Stimulated activated CD8-positive, alpha-beta memory T cell treated with anti-CD3 and anti-CD28 coated beads, Interleukin-15, amount 100 ng/mL, for 48 hours (primary cell): ENCODE measurements at places on chromosomes 12 and 14.

DNA sequence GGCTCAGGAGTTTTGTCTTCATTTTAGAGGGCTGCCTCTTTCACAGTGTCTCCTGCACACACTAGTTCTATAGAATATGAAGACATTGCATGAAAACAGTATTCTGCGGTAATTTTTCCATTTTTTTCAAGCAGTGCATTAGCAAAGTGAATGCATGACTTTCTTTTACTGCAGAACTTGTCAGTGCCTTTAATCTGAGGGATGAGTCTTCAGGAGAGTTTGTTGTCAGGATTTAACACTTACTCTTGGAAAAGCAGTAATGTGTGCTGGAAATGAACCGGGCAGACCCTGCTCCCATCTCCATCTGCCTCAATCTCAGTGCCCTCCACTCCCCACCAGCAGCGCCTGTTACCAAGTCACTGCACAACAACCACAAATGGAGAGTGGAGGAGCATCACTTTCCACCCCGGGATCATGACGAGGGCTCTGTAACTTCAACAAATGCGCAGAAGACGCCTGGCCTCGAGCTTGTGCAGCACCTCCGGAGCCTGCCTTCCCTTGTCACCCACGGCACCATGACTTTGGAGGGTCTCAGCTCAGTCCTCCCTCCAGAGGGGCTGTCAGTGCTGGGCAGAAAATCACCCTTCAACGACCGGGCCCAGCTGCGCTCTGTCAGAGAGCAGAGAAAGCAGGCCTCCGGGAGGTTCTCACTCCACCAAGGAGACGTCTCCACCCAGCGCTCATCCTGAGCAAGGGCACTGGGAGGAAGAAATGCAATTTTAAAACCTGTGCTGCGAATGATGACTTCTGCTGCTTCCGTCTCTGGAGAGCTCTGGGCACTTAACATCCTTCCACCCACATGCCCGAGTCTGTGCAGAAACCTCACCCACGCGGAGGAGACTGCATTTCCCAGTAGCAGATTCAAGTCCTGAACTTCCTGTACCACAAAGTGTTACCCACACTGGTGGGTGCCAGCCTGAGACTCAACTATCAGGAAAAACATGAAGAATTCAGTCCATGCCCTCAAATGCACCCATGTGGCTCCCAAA, 255.7 kb downstream of the ADGRD1 start:
- DNase-seq = no peak

DNA sequence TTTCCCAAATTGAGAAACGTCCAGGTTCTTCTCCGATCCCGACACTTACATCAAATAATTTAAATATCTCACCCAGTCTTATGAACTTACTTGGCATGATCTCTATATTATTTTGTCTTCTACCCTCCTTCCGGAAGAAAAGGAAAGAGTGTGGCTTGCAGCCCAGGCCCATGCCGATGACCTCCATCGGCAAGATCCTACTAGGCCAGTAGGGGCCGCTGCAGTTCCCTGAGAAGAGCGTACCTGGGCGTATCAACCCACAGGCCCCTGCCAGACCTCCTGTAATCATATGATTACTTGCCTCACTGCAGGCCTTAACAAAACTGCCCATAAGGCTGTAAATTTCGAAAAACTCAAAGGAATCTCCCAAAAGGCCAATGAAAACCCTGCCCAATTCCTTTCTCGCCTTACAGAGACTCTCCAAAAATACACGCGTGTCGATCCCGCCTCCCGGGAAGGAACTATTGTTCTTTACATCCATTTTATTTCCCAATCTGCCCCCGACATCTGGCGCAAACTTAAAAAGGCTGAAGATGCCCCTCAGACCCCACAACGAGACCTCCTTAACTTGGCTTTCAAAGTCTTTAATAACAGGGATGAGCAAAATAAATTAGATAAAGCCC, 69.6 kb downstream of the MOK start:
- peak; percentile 62 for DNase-seq

DNA sequence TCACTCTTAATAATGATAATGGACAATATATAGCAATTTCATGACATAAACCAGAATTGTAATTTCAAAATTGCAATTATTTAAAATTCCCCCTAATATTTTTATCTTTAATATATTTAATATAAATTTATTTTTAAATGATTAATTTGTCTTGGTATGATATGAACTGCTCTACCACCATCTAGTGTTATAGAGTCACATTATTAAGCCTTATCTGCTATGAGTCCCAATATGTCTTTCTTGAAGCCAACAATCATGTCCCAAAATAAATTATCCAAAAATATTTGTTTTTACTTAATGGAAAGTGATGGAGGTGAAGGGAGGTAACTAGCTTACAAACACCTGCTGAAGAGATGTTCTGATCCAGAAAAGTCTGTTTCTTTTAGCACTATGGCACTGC, 151.4 kb downstream of the KCNC2 start:
- DNase-seq = no peak

GRCh38 chr14:68874746-68875155, 81.9 kb upstream of the ZFP36L1 start:
- DNase-seq = no peak

DNA sequence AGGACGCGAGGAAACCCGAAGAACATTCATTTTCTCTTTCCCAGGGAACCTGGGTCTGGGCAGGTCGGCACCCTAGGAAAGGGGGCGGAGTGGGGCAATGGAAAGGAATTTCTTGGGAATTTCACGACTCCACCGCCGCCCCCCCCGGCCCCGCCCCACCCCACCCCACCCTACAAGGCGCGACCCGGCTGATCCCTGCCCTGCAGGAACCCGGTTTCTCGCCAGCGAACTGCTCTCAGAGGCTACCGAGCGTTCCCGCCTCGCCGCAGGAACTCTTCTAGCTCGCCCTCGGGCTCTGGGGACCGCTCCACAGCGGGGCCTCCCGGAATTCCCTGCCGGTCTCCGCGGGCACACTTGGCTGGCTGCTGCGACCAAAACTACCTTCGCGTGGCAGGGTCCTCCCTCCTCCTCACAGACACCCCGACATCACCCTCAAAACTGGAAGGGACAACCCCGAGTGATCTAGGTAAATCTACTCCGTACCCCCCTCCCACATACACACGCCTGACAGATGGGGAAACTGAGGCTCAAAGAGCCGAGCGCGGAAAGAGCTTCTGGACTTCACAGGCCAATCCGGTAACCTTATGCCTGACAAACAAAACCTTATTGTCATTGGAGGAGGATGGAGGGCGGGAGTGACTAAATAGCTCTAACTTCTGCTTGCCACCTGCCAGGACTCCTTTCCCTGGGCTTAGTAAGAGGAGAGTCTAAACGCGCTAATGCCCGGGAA, 785 bp upstream of the ACTN1 start:
- no peak for DNase-seq

DNA sequence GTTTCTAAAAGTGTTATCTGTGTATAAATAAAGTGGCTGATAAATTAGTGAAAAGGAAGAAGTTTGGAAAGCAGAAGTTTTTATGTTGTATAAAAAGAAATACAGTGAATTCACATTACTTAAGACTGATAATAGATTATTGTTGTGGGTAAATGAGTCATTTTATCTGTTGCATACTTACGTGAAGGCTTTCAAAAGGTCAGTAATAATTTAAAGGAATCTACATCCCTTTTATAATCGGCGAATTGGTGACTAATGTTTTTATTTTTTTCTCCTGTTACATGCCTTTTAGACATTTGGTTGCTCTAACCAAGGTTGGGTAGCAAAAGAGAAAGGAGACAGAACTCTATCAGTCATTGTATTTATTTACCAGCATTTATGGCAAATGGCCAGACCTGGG, 155.9 kb downstream of the SLC41A2 start:
- DNase-seq = no peak

- no peak for DNase-seq
Measured at GRCh38 chr12:131368668-131369071, 342.2 kb upstream of the SFSWAP start.

- DNase-seq = no peak
Measured at GRCh38 chr14:21113369-21113768, 12.5 kb downstream of the TMEM253 start.

DNA sequence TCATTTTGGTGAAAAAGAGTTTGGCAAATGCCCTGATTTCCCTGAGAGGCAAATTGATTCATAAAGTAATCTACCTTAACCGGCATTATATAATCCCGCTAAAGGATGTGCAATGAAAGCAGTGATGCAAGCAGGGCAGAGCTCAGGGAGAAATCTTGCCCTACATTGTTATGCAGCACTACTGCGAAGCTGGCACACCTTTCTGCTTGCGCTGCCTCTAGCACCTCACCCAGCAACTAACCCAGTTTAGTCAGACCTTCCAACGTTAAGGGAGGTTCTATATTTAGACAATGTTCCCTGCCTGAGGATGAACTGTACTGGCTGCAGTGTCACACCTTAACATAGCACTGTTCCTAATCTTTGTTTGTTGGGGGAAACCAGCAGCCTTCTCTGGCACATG, 60.8 kb upstream of the CCDC196 start:
- no peak for DNase-seq

DNA sequence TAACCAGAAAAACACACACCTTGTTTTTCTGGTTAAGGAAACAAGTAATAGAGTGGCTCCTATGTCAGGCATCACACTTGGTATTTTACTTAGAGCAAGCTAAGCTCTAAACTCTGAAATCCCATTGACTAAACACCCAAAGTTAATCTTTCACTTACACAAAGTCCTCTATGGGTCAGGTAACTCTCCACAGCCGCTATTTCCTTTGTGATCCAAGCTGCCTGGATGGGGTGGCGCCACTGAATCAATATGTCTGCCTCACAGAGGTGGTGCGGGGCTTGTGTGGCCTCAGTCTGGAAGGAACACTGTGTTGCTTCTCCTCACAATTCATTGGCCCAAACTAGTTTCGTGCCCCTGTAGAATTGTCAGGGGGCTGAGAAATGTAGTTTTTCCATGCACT, 160.0 kb upstream of the E2F7 start:
- DNase-seq = no peak

- DNase-seq = no peak
Measured at GRCh38 chr12:105573574-105573973, 243.1 kb downstream of the C12orf75 start.

DNA sequence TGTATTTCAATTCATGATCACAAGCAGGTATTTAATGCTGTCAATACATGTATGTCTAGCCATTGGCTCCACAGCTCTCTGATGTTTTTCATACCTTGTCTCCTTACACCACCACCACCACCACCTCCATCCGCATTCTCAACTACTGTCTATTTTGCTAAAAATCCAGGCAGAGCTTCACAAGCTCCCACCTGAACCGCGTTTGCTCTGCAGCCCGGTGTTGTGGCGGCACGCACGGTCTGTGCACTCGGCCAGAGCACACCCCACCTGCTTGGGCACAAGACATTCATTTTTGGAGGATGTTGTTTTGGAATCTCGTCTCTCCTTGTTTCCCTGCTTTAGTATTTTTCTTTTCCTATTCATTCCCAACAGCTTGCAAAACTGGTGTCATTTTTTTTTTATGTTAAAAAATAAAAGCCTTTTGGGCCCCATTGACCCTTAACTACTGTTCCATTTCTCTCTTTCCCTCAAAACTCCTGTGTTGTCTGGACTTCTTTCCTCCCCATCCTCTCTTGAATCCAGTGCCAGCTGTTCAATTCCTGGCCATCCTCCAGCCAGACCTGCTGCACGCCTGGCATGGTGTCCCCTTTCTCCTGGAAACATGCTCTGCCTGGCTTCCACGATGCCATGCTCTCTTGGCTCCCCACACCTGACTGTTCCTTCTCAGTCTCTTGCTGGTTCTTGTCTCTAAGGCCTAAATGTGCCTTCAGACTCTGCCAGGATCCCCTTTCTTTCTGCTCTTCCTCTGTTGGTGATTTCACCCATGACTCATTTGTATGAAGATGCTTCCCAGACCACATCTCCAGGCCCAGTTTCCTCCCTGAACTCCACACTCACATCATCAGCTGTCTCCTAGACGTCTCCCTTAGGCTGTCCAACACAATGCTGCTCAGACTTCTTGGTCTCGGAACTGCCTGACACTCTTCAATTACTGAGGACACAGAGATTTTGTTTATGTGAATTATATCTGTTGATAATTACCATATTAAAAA, 37.9 kb downstream of the PIWIL1 start:
- DNase-seq = no peak

- DNase-seq = no peak
Measured at GRCh38 chr12:49451468-49452259, 84.4 kb downstream of the SPATS2 start.

- DNase-seq = no peak
Measured at GRCh38 chr12:53241623-53242412, 9.8 kb upstream of the RARG start.

GRCh38 chr12:100733817-100734593, 60.6 kb upstream of the ANO4 start:
- DNase-seq = no peak

- no peak for DNase-seq
Measured at GRCh38 chr14:69287098-69288010, 27.4 kb downstream of the GALNT16 start.

- no peak for DNase-seq
Measured at GRCh38 chr12:113935459-113935858, 30.7 kb downstream of the RBM19 start.

DNA sequence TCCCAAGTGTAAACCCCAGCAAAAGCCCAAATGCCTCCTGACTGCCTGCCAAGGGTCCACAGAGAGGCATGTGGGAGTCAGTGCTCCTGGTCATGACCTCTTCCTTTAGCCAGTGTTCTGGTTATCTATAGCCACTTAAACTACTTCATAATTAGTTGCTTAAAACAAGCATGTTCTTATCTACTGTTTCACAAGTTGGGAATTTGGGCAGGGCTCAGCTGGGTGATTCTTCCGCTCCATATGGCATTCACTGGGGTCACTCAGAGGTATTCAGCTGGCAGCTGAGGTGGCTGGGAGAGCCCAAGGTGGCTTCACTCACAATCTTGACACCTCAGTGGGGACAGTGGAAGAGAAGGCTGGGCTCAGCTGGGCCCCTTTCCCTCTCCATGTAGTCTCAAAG, 184.0 kb upstream of the RGS6 start:
- DNase-seq = no peak

DNA sequence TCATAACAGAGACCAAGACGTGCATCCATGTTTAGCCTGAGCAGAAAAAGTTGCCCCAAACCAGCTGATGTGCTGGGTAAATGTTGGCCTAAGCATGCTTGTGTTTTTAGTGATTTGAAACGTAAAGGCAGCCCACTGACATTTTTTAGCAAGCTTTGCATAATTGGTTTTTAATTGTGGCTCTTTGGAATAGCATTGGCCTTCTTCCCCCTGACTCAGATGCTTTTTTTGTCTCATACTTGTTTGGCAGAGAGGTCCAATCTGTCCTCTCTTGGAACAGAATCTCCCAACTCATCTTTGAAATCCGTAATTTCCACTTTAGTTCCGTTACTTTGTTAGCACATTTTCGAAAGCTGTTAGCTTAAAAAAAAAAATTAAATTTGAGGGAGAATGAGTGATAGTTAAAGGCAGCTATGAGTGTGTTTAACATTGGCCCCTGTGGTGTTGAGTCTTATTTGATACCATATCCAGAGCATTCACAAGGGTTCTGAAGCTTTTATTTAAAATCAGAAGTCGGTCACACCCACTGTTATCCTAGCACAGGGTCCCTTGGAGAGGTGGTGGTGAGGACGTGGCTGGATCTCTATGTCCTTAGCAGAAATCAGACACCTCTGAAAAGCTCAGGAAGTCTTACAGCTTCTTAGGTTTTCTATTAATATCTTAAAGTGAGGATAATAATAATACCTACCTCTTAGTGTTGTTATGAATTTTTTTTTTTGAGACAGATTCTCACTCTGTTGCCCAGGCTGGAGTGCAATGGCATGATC, 15.6 kb downstream of the JDP2 start:
- no peak for DNase-seq
